ENCODE measurements at places on chromosomes 11 and 22.

DNA sequence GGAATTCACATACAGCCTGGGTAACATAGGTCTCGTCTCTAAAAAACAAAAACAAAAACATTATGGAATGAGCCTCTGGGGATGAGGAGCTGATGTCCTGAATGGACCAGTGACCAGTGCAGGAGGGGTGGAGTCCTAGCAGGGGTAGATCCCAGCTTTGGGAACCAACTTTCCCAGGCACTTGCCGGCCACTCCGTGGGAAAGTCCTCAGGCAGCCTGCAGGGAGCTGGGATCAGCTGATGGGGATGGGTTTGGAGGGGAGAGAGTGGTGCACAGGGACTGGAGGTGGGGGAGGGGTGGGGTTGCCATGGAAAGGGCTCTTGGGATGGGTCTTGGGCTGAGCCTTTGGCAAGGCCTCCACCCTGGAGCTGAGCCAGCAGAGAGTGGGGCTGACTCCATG, 19.1 kb downstream of the MGAT3 start:
- no peak for DNase-seq

- DNase-seq, result no peak
Measured at GRCh38 chr11:12604557-12605153, 69.6 kb upstream of the TEAD1 start.

- no peak for DNase-seq
Measured at GRCh38 chr11:72679869-72680268, 5.6 kb upstream of the PDE2A start.

DNA sequence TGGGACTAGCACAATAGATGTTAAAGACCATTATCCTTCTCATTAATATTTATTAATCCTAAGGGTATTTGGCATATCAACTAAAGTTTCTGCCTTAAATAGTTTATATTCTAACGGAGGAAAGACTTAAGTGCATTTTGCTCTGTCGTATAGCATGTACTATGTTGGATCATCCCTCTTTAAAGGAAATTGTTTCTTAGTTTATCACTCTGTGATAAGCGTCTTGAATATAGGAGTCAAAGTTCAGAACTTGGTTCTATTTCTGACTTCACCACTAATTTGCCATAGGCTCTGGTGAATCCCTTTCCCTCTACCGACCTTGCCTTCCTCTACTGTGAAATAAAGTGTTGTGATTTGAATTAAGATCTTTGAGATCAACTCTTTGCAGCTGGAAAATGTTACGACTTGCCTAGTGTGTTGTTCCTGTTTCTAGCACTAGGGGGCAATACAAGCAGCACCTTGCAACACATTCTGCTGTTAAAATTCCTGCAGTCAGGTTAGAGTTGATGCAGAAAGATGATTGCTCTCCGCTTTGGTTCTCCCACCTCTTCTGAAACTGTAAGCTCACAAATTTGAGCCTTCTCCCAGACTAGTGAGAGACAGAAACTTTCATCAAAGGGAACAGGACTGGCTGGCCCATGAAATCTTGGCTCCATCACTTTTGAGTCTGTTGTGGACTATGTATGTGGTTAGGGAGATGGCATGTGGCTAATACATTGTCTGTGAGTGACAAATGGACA, 27.8 kb upstream of the ZNRF3 start:
- peak; percentile 71 for DNase-seq

- DNase-seq, result no peak
Measured at GRCh38 chr22:29145321-29146072, 60.2 kb upstream of the EMID1 start.

GRCh38 chr11:80487952-80488351, 1047.1 kb upstream of the TENM4 start:
- no peak for DNase-seq

- DNase-seq, result no peak
Measured at GRCh38 chr11:69093106-69093505, 44.4 kb downstream of the TPCN2 start.

DNA sequence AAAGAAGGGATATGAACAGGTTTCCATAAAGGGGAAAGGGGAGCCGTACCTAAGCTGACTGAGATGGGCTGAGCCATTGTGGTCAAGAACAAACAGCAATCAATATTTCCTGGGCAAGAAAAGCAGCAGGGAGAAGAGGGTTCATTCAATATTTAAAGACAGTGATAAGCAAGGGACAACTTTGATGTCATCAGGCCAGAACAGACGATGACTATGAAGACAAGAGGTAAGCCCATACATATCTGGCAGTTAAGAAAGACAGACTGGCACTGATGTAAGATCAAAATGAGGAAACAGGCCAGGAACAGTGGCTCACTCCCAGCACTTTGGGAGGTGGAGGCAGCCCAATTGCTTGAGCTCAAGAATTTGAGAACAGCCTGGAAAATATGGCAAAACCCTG, 2.4 kb downstream of the OR5A2 start:
- no peak for DNase-seq

DNA sequence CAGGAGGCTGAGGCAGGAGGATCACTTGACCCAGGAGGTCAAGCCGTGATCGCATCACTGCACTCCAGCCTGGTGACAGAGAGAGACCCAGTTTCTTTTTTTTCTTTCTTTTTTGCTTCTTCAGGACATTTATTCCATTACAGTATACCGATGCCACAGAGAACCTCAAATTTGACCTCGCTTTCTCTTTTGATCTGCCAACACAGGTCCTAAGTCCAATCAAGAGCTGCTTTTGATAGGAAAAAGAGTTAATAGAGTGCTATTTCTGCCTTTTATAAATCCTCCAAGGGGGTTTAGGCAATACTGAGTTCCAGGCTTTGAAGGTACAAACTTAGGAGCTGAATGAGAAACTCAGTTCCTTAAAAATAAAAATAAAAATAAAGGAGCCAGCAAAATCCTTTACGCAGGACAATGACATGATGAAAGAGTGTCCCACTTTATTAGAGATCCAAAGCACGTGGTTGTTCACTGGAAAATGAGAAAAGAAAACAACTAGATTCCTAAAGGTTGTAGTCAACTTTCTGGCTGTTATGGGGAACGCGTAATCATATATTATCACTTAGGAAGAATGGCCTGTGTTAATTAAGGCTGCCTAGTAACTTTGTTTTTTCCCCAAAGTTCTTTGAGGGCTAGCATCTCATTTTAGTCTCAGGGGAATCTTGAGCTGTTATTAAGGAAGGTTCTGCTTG, 27.2 kb downstream of the FADD start:
- no peak for DNase-seq

- DNase-seq, result no peak
Measured at GRCh38 chr11:130545449-130546072, 97.1 kb downstream of the ADAMTS15 start.

GRCh38 chr11:71454470-71455113, 1.6 kb downstream of the NADSYN1 start:
- no peak for DNase-seq

DNA sequence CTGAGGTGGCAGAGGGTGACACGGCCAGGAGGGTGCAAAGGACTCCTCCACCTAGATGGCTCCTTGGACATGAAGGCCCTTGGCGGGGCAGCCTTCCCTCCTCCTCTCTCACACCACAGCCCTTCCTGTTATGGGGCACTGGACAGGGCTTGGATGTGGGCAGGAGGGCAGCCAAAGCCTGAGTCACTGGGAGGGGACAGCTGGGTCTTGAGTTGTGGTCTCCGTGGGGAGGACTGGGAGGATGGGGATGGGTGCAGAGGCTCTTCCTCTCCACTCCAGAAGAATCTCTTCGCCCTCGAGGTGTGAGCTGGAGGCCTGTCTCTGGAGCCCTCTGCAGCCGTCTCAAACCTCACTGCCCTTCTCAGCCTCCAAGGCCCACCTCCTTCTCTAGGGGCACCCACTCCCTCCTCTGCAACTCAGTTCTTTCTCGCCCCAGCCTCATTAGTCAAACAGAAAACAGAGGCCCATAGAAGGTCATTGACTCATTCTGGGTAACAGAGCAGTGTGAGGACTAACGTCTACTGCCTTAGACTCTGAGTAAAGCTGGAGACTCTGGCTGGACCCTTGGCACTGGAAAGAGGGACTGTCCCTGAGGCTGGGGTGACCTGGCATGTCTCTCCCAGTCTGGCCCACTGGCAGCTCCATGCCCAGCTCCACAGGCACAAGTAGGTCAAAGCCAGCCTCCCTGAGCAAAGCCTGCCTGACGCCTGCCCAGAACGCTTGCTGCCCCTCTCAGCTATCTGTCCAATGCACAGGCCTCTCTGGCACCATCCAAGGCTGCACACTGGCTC, 47.5 kb upstream of the CDON start:
- no peak for DNase-seq

DNA sequence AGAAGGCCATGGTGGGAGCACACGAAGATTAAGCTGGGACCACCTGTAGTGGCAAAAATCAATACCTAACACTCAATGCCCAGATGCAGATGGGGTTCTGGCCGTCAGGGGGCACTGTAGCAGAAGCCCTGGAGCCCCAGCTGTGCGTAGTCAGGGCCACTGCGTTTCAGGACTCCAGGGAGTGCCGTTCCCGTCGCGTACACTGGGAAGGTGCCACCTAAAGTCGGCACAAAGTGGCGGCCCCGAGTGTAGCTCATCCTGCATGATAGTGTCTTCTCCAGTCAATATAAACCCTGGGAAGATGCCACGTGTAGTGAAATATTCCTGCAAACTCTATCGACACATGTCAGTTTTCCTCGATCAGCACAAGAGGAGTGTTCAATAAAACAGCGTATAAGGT, 123.8 kb upstream of the NTM start:
- DNase-seq, result peak; percentile 23

GRCh38 chr11:74478877-74479731, 11.8 kb upstream of the KCNE3 start:
- DNase-seq, result no peak
